ENCODE measurements at places on chromosomes 2 and 18.

GRCh38 chr2:218166791-218167190 lies at the start of gene CXCR1:
CXCR1 (minus strand) TSS chr2:218166962; CDS start chr2:218165211, 1,751 bp downstream.
- no peak for DNase-seq

DNA sequence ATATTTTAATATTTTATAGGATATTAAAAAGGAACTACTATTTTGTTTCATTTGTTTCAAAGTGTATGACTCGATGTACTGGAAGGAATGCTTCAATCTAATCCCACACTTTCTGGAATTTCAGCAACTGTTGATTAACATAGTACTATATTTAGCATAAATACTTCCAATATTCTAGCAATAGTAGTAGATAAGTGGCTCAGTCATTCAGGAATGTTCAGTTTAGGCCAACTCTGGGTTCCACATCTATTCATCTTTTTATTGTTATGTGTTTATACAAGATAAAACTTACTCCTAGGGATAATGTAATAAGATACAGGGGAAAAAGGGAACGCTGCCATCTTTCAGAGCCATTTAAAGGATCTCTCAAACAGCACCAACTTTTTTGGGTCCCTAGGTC lies 22.3 kb upstream of the ORC2 start:
- no peak for DNase-seq

DNA sequence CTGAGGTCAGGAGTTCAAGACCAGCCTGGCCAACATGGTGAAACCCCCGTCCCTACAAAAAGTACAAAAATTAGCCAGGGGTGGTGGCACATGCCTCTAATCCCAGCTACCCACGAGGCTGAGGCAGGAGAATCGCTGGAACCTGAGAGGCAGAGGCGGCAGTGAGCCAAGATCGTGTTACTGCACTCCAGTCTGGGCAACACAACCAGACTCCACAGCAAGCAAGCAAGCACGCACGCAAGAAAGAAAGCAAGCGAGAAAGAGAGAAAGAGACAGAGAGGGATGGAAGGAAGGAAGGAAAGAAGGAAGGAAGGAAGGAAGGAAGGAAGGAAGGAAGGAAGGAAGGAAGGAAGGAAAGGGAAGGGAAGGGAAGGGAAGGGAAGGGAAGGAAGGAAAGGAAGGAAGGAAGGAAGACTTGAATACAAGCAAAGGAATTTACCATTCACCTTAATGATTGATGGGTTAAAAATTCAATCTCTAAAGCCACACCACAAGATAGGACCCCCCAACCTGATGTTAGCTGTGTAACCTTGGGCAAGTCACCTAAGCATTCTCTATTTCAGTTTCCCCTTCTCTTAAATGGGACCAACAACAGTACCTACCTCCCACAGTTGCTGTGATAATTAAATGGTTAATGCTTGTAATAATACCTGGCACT lies 181.7 kb downstream of the ATAD2B start:
- DNase-seq: no peak

DNA sequence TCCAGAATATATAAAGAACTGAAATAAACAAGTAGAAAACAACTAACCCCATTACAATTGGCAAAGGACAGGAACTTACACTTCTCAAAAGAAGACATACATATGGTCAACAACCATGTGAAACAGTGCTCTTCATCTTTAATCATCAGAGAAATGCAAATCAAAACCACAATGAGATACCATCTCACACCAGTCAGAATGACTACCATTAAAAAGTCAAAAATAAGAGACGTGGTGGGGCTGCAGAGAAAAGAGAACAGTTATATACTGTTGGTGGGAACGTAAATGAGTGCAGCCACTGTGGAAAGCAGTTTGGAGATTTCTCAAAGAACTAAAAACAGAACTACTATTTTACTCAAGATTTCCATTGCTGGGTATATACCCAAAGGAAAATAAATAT lies 1696.3 kb upstream of the TMEFF2 start:
- DNase-seq: no peak

GRCh38 chr2:231922311-231923009 lies 3.7 kb downstream of the NPPC start:
- DNase-seq: no peak

Data from NCI-H345 (cell line).